ENCODE measurements at places on chromosomes 11 and 22.

DNA sequence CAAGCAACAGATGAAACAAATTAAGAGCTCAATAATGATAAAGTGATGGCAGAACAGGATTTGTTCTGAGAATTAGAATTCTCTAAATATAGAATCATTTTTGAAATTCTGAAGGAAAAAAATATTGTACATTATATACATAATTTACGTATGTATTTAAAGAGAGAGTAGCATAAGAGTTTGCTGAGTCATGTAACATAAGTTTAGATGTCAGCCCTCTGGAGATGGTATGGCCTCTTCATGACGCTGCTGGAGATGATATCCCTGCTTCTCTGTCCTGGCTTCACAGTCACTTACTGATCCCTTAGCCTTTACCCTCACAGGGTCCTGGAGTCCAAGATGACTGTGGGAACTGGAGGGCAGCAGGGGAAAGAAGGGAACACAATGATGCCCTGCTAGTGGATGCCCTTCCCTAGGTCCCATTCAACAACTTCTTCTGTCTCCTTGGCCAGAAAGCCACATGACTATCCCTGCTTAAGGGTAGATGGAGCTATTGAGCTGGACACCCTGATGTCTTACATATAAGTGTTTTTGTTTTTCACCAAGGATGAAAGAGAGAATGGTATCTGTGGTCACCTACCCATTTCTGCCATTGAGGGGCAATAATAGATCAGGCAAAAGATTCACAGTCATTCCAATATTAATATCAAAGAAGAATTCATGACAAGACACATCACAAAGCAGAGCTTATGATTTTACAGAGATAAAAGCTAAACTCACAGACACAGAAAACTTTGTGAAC is 753.1 kb downstream of the TBC1D22A start:
- DNase-seq, result no peak

- DNase-seq, result no peak
Measured at GRCh38 chr11:132072858-132073211, 702.4 kb downstream of the NTM start.

- no peak for DNase-seq
Measured at GRCh38 chr11:40241524-40242051, 1217.9 kb downstream of the LRRC4C start.

DNA sequence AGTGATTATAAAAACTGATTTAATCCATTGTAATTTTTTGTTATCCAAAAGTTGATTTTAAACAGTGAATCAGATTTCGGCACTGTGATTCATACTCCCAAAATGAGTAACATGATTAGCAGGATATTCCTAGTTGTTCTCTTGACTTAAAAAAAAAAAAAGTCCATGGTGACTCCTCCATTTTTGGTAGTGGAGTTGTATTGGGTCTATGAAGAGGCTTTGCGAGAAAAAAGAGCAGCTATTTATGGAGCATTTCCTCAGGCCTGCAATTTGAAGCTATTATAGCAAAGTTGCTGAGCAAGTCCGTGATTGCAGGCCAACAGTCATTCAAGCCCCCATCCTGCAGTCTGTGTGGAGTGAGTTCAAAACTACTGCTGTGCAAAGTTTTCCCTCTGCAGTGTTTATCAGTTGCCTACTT is 28.8 kb downstream of the YAP1 start:
- DNase-seq, result no peak

- DNase-seq, result no peak
Measured at GRCh38 chr22:17861909-17862308, 87.6 kb upstream of the BID start.

- DNase-seq, result no peak
Measured at GRCh38 chr11:11445441-11446185, 92.6 kb upstream of the CSNK2A3 start.

DNA sequence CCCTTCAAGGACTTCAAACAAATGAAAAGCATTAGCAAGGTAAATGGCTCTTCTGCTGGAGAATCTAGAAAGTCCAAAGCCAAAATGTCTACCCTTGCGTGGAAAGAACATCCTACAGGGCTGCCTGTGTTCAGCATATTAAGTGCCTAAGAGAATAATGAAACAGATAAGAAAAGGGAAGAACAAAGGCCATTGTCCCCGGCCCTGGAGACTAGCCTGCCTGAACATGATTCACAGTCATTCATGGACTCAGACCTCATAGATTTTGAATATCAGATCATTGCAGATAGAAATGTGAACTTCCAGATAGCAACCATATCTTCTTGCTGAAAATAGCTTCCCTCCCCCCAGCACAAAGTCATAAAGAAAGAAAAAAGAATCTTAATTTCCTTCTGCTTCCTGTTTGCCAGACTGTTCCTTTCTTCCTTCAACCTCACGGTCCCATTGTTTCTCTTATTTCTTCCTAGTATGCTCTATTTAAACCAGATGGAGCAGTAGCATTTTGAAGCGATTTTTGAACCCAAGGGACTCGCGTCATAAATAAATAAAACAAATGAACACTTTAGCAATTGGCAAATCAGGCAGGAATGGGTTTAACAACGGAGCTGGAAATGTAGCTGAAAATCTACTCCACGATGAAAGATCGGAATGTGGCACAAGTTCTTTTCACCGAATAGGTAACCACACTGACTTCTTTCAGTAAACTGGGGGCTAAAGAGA is 408.2 kb upstream of the CCDC90B start:
- DNase-seq, result no peak

DNA sequence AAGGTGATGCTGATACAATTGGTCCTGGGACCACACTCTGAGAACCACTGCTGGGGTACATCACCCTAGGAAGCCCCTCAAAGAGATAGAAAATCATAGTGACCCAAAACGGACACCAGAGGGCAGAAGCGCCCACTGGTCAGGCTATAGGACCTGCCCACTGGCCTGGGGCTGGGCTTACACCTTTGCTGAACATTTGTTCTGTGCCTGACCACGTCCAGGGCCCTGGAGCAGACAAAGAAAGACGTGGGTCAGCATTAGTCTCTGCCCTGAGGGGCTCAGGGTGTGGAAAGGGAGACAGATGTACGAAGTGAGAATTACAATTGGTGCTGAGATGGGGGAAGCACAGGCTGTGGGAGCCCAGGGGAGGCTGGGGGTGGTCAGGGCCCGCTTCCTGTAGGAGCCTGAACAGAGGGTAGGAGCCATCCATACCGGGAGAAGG is 14.4 kb upstream of the SERPINH1 start:
- peak; percentile 84 for DNase-seq

- DNase-seq, result no peak
Measured at GRCh38 chr22:46726066-46726985, 11.7 kb downstream of the CERK start.

GRCh38 chr11:62953811-62954210 is 31.0 kb downstream of the SLC22A6 start:
- DNase-seq, result no peak

DNA sequence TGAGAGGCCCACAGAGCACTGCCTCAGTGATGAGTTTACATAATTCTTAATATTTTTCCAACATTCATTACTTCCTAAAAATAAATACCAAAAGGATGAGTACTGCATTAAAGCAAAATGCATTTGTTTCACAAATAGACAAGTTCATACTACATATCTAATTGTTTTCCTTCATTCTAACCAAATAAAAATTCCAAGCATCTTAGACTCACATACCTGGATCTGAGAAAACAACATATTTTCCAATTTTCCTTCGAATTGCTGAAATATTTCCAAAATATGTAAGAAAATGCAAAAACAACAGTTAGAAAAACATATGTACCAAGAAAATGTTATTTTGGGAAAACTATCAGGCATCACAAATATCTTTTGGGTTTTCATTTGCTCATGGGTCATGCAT is 127.9 kb upstream of the CEP126 start:
- DNase-seq, result no peak

DNA sequence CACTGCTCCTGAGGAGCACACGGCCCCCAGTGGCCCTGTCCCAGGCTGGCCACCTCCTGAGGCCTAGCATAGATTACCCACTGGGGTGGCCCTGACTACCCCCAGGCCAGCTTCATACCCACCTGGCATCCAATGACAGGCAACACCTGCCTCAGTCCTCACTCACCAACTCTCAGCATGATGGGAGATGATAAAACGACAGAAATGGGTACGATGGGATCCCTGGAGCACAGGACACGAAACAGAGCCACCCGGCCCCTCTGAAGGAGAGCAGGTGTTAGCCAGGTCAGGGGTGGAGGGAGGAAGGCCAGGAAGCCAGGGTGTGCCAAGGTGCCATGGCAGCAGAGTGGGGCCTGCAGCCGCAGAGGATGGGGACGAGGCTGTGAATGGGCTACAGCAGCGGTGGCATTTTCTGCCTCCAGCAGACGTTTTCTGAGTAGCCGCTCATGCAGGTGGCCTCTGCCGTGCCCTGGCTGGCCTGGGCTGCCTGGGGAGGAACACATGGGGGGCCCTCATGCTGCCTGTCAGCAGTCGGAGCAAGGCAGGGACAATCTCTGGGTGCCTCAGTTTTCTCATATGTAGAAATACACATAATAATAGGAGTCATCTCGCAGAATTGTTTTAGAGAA is 50.2 kb upstream of the FGF3 start:
- no peak for DNase-seq

DNA sequence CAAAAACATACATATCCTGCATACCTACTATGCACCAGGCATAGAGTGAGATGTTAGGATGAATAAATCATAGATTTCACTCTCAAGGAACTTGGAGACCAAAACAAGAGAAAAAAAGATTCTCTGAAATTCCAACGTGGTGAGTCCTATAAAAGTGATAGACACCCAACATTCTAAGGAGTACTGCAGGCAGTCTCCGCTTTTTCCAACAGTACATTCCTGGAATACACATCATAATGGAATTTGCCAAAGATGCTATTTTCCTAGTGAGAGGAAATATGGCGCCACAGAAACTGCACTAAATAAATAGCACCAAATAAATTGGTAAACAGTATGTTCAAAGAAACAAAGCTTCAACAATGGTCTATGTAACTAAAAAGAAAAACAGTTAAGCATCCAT is 6.0 kb downstream of the TMEM123 start:
- no peak for DNase-seq

- no peak for DNase-seq
Measured at GRCh38 chr11:115393950-115394349, 110.3 kb downstream of the CADM1 start.

DNA sequence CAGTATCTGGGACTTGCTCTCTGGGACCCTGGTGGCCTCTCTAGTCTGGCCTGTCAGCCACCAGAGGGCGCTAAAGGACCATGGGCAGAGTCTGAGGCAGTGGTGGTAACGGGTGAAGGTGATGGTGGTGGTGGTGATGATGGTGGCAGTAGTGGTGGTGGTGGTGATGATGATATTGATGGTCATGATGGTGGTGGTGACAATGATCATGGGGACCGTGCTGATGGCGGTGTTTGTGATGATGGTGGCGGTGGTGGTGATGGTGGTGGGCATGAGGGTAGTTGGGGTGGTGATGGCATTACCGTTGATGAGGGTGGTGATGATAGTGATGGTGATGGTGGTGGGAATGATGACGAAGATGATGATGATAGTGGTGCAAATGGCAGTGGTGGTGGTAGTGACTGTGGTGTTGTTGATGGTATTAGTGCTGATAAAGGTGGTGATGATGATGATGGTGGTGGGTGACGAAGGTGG is 16.0 kb downstream of the TRPM5 start:
- peak; percentile 88 for DNase-seq

- DNase-seq, result no peak
Measured at GRCh38 chr11:93236741-93237675, 39.2 kb upstream of the SLC36A4 start.

GRCh38 chr11:117670443-117670842 is 126.6 kb downstream of the DSCAML1 start:
- DNase-seq, result no peak

DNA sequence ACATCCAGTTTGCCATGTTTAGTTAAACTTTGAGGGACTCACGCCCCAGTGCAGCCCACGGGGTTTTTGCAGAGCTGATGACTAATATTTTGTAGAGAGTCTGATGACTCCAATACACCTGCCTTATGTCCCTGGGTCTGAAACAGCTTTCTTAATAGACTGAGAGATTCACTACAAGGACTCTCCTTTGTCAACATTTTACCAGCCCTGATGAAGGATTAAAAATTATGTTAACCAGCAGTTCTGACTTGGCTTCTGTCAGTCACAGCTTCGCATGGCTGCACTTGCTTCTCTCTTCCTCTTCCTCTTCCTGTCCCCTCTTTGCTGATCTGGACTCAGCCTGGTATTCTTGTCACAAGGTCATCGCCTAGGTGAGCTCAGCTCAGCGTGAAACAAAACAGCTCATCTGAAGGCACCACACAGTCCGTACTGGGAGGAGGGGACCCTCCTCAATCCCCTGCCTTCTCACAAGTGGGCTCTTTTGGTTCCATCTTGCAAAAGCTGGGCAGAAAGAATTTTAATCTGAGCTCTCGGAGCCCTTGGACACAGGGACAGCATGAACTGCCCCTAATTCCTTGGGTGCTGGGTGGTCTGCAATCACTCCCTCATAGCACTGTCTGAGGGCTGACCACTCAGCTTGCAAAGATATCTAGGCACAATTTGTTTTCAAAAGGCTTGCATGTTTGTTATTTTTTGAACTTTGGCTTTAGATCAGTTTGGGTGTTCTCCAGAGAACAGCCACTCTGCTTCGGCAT is 38.1 kb upstream of the POU2AF1 start:
- DNase-seq, result no peak

DNA sequence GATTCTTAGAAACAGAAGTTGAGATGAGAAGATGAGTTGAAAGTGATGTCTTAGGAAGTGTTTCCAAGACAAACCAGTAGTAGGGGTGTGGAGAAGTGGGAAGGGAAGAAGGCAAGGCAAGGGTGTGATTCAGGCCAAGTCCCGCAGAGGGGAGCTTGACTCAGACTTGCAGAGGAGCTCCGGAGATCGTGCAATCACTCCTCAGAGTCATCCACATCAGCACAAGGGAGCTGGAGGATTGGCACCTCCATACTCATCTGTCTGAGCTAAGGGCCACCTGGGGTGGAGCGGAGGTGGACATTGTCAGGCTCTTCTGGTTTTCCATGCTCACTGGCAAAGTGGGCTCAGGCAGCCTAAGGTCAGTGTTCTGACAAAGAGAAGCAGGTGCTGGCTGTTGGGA is 44.4 kb downstream of the CHRDL2 start:
- no peak for DNase-seq

DNA sequence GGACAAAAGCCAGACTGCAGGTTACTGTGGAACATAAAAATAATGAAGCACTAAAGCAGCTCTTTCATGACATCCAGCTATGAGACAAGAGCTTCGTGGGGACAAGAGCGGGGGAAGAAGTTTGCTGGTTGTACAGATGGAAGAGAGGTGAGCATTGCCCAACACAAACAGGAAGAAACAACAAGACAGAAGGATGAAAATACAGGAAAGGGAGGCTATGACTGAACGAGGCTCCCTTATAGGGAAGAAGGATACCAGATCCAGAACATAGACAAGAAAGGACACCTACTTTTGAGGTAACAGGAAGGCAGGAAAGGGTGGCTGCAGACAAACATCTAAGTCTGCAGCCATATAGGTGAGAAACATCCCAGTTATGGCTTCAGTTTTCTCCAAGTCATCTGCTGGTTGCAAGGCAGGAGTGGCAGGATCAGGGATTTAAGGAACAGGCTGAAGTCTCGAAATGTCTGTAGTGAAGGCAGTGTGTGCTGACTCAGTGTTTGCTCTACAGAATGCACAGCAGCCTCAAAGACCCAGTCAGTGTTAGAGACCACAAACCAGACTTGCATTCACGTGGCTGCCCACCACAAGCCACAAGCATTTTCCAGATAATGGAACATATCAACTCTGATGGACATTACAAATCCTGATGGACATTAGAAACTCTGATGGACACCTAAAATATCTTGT is 1.9 kb downstream of the CLTCL1 start:
- DNase-seq, result no peak

Data from WTC11 (cell line).